H9 (cell line): ENCODE measurements at places on chromosomes 1 and 21. TPM values are rescaled to one million over a fixed set of nuclear protein-coding genes. Genes with fewer than 3 reads are reported as not detected.

DNA sequence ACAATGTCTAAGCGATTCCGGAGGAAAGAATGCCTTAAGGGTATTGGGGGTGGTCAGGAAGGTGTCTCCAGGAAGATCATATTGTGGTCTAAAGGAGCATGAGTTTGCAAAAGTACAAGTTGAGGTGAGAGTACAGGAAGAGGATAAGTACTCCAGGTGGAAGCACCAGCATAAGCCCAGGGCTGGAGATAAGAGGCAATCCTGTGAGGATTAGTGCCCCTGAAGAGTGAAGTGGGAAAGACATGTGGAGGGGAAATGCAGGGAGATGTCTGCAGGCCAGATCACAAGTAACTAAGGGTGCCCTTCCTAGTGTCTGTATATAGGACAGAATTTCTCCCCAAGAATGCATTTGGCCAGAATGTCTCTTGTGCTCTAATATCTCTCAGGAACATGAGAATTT lies 188.3 kb upstream of the DPT start:
- no peak for DNase-seq
- no peak overlapping the region for H3K4me3 ChIP-seq
- H3K27me3 ChIP-seq: no peaks in the 10 kb centered on the region
- no peaks in the 10 kb centered on the region; the same call in 1 of the 2 replicates for H3K4me1 ChIP-seq
- no peak overlapping the region for H3K27ac ChIP-seq

- H3K4me1 ChIP-seq: no peaks in the 10 kb centered on the region
- H3K4me3 ChIP-seq: no peak overlapping the region
- 0 out of 2 replicates have a peak, but pooled peaks cover 4% of the 10 kb centered on the region for H3K36me3 ChIP-seq
- H3K27me3 ChIP-seq: no peaks in the 10 kb centered on the region
Observed at GRCh38 chr1:103900005-103900404, 150.3 kb downstream of the AMY1C start.

The LCE3D gene
- not detected in 2 replicates for total RNA-seq

The NGF gene
- total RNA-seq: 0.22 TPM in 1 of 2 replicates, not detected in the other

The SH2D5 gene
- 7.2 and 8.7 TPM in 2 replicates for total RNA-seq

GRCh38 chr21:24224422-24224821 lies 1382.9 kb downstream of the MRPL39 start:
- no peak overlapping the region for H3K4me3 ChIP-seq
- peaks cover 16% of the 10 kb centered on the region for H3K36me3 ChIP-seq
- DNase-seq: no peak
- no peak overlapping the region for H3K27ac ChIP-seq

The CADM3 gene
- 5.6 and 5.7 TPM in 2 replicates for total RNA-seq

The BTF3L4 gene
- 100 and 106 TPM in 2 replicates for total RNA-seq

The IRF6 gene
- total RNA-seq: 7.1 and 8.9 TPM in 2 replicates

The NID1 gene
- total RNA-seq: 28.2 and 28.5 TPM in 2 replicates

DNA sequence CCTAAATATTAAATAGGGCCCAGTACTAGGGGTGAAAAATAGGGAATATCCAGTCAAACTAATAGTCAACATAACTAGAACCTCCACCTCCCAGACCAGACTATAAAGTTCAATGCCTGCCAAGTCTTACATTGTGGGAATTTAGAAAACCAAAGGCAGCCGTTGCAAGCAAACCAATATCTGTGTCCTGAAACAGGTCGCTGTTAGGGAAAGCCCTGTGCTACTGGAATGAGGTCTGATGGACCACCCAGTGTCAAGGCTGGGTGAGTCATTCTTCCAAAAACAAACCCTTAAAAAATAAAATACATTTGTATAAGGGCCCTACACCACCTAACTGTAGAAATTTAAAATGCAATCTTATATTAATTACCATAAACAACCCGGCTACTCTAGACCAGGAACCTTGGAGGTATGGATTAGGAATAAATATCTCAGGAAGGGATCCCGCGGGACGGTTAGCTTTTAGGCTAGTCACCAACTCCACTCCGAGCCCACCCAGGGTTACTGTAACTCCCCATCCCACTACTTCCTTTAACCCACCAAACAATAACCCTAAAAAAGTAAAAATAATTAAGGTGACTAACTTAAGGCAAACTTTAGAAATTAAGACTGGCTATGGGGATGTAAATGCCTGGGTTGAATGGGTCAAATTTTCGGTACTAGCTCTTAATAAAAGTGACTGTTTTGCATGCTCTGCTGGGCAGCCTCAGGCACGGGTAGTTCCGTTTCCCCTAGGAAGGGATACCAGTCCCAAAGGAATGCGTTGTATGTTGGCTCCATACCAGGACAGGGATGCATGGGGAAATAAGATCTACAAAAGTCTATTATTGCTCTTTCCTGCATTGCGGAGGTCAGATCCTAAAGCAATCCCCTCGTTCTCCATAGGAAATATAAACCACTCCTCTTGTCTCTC lies 65.4 kb upstream of the TLR5 start:
- no peak for DNase-seq
- H3K27ac ChIP-seq: no peak overlapping the region
- no peaks in the 10 kb centered on the region for H3K27me3 ChIP-seq

DNA sequence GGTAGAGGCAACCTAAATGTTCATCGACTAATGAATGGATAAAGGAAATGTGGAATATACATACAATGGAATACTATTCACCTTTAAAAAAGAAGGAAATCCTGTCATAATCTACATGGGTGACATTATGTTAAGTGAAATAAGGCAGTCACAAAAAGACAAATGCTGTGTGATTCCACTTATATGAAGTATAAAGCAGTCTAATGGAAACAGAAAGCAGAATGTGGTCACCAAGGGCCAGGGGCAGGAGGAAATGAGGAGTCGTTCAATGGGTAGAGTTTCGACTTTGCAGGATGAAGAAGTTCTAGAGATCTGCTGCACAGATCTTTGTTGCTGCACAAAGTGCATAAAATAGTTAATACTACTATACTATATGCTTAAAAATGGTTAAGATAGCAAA lies 7.8 kb downstream of the DIPK1A start:
- H3K4me3 ChIP-seq: no peak overlapping the region
- DNase-seq: no peak
- H3K4me1 ChIP-seq: peaks cover 2% of the 10 kb centered on the region; the same call in 1 of the 2 replicates
- no peaks in the 10 kb centered on the region; the same call in 2 of the 3 replicates for H3K36me3 ChIP-seq

DNA sequence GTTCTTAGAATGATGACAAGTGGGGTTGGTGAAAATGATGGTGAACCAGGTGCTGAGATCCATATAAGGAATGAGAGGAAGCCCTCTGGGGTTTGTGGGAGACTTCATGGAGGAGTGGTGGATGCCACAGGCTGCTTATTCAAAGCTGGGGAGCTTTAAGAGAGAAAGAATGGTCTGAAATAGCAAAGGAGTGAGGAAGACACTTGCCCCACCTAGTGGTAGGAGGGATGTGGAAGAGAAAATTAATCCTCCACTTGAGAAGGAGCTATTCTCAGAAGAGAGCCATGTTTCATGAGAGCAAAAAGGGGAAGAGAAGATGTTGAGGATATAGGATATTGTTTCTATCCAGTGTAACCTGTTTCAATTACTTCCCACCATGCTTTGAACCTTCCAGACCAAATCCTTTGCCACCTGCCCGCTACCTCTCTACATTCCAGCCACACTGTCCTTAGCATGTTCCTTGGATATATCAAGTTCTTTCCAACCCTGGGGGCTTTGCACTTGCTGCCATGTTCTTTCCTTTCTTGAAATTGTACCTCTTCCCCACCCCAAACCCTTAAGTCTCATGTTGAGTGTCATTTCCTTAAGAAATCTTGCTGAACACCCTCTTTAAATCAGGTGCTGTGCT lies 19.6 kb upstream of the ZNF648 start:
- H3K36me3 ChIP-seq: no peaks in the 10 kb centered on the region
- H3K4me3 ChIP-seq: no peak overlapping the region
- no peaks in the 10 kb centered on the region for H3K27me3 ChIP-seq
- H3K4me1 ChIP-seq: no peaks in the 10 kb centered on the region
- H3K27ac ChIP-seq: no peak overlapping the region

GRCh38 chr1:161227196-161227871 lies 1.5 kb downstream of the TOMM40L start:
- peaks cover 8% of the 10 kb centered on the region; the same call in 1 of the 2 replicates for H3K4me1 ChIP-seq
- H3K36me3 ChIP-seq: peaks cover 18% of the 10 kb centered on the region; the same call in 2 of the 3 replicates
- DNase-seq: peak; percentile 78
- H3K4me3 ChIP-seq: peak overlapping the region; percentile 99

DNA sequence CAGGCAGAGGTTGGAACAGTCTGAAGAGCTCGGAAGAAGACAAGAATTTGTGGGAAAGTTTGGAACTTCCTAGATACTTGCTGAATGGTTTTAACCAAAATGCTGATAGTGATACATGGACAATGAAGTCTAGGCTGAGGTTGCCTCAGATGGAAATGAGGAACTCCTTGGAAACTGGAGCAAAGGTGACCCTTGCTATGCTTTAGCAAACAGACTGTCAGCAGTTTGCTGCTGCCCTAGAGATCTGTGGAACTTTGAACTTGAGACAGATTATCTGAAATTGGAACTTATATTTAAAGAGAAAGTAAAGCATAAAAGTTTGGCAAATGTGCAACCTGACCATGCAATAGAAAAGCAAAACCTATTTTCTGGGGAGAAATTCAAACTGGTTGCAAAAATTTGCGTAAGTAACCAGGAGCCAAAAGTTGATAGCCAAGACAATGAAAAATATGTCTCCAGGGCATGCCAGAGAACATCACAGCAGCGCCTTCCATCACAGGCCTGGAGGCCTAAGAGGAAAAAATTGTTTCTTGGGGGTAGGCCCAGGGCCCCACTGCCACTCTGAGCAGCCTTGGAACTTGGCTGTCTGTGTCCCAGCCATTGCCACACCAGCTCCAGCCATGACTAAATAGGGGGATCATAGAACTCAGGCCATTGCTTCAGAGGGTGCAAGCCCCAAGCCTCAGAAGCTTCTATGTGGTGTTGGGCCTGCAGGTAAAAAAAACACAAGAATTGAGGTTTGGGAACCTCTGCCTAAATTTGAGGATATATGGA lies 675.3 kb downstream of the LTN1 start:
- H3K27ac ChIP-seq: no peak overlapping the region
- H3K4me1 ChIP-seq: no peaks in the 10 kb centered on the region
- H3K27me3 ChIP-seq: no peaks in the 10 kb centered on the region
- no peak overlapping the region for H3K4me3 ChIP-seq
- no peak for DNase-seq

The MAN1C1 gene
- 9.3 and 9.9 TPM in 2 replicates for total RNA-seq

- no peaks in the 10 kb centered on the region for H3K36me3 ChIP-seq
- no peaks in the 10 kb centered on the region for H3K4me1 ChIP-seq
- H3K4me3 ChIP-seq: no peak overlapping the region
- DNase-seq: no peak
Observed at GRCh38 chr1:2425892-2426291, 13.5 kb upstream of the PEX10 start.

DNA sequence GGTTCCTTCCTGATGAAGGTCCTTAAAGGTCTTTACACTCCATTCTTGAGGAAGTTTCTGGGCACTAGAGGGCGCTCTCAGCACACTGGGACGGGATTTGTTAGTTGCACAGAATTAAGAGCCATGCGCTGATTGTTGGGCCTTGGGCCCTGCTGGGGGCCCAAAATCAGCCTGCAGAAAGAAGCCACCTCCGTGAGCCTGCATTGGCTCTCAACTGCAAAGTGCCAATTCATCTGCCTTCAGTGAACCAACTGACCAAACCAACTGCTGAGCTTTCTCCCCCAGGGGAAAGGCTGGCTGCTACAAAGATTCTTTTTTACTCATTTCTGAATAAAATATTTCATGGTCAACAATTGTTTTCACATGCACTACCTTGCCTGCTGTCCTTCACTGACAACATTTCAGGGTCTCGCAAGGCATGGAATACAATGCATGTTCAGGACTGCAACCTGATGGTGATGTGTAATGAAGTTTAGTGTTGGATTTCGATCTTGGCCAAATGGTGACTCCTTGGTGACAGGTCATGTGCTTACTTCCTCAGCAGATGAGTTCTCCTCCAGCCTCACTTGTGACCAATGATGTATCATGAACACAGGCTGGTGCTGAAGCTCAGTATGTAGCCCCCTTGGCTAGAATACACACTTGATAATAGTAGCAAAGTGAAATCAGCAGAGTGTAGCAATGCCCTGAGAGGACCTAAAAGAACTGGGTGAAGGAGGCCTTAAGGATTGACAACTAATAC lies 45.7 kb upstream of the PRDX6 start:
- H3K36me3 ChIP-seq: peaks cover 3% of the 10 kb centered on the region; the same call in 1 of the 2 replicates
- H3K27me3 ChIP-seq: no peaks in the 10 kb centered on the region
- no peak overlapping the region for H3K27ac ChIP-seq
- DNase-seq: peak; percentile 86
- peaks cover 4% of the 10 kb centered on the region; the same call in 1 of the 2 replicates for H3K4me1 ChIP-seq
- H3K4me3 ChIP-seq: 0 out of 2 replicates have a peak overlapping the region, but pooled peaks have one; percentile 45
